Vagina (tissue), 2 donors: ENCODE measurements at places on chromosomes 1 and 21.

DNA sequence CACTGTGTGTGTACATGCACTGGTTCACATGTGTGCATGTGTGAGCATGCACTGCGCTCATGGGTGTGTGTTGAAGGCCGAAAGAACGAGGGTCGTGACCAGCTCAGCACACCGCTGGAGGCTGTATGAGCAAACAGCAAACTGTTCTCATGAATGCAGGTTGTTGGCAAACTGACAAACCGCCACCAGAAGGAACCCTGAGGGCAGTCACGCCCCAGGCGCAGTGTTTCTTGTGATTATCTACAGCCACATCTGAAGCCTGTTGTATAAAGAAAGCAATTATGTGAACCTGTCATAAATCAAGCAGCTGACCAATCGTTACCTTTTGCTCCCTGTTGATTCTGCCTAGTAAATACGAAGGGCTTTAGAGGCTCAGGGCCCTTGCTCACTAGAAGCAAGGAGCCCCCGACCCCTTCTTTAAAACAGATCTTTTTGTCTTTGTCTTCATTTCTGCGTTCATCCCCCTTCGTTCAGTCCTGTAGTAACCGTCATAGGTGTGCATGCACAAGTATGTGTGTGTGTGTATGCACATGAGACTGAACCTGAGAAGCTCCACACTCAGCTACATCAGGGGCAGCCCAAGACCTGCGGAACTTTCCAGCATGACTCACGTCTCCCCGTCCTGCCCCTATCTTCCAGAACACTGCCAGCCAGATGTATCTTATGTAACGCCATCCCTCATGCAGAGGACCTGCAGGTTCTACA is 16.8 kb upstream of the RIPK4 start:
- DNase-seq = no peak

- no peak for DNase-seq
These were observed 287.2 kb downstream of the LMO4 start for GRCh38 chr1:87615901-87616300.

DNA sequence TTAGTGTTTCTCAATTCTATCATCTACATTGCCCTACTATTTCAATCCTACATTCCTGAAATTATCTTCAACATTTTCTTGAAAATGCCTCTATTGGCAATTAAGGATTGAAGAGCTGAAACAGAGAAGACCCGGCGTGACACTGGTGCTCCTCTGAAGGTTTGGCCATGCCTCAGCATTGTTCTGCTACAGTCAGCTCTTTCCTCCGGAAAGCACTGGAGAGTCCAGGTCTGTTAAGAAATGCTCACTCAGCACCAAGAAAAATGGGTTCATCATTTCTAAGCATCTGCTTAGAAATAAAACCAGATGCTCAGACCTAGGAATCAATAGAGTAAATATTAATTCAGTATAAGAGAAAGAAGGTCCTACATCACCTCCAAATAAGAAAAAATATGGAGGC is 58.8 kb downstream of the WARS2 start:
- DNase-seq = no peak

DNA sequence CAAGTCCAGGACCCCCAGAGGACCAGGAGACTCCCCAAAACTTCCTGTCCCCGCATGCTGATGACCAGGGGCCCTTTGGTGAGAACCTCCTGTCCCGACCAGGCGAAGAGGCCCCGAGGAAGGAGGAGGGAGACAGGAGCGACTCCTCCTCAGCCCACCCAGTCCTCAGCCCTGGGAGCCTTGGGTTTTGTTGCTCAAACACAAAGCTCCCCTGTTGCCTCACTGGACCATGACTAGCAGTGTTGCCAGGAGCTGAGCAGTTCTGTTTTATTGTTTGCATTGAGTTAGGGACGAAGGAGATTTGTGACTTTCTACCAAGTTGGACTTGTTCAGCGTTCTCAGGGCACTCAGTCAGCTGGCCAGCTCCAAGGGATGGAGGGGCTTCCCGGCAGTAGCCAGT is 10.0 kb downstream of the UMODL1 start:
- no peak for DNase-seq

GRCh38 chr1:34073028-34073695 is 91.9 kb downstream of the CSMD2 start:
- DNase-seq = no peak

DNA sequence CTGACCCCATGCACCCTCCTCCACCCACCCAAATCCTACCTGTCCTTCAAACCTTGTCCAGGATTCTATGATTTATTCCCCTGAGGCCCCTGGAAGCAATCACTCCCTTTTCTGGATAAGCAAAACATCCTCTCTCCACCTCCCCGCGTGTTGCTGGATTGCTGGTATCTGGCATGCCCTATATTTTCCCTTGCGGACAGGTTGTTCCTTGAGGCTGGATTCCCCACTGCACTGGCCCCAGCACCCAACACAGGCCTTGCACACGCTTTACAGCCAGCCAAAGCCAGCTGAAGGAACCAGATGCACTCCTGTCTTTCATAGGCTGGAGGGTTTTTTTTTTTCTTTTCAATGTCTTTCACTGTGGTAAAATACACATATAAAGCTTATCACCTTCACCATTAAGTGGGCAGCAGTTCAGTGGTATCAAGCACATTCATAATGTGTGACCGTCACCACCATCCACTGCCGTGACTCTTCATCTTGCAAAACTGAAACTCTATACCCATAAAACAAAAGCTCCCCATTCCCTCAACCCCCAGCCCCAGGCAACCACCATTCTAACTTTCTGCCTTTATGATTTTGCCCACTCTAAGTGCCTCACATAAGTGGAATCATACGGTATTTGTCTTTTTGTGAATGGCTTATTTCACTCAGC is 50.9 kb downstream of the TOR1AIP2 start:
- DNase-seq = no peak

DNA sequence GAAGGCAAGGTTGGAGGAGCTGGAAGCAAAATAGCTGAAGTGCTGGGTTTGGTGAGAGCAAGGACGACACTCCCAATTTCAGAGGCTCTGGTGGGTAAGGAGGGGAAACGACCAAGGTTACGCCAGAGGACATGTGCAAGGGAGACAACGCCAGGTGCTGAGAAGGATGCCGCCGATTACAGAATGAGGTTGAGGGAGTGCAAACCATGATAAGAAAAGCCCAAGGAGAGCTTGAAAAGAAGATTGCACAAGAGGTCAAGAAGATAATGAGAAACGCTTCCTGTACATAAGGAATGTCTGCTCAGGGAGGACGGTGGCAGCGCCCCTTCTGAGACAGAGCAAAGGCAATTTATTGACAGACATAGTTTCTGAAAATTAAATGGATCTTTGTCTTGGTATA is 382.0 kb upstream of the PROX1 start:
- DNase-seq = no peak

DNA sequence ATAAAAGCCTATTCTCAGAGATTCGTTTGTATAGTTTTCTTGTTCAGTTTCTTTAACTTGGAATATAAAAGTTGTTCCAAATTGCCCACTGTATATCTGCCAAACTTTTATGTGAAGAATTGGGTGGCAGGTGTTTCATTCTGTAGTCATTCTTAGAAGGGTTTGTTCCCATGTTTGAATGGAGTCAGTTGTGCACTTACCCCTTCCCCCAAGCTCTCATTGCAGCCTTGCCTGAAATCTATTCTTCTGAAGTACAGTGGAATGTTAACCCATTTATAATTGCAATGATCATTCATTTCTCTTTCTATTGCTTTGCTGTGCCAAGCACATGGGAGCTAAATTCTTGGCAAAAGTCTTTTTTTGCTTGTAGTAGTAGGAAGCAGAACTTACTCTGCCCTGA is 375.3 kb upstream of the C1orf87 start:
- DNase-seq = no peak

- no peak for DNase-seq
These were observed 7.1 kb downstream of the DHRS3 start for GRCh38 chr1:12610941-12611340.

- DNase-seq = peak; percentile 81
These were observed 133.8 kb upstream of the EDN2 start for GRCh38 chr1:41618066-41618825.

DNA sequence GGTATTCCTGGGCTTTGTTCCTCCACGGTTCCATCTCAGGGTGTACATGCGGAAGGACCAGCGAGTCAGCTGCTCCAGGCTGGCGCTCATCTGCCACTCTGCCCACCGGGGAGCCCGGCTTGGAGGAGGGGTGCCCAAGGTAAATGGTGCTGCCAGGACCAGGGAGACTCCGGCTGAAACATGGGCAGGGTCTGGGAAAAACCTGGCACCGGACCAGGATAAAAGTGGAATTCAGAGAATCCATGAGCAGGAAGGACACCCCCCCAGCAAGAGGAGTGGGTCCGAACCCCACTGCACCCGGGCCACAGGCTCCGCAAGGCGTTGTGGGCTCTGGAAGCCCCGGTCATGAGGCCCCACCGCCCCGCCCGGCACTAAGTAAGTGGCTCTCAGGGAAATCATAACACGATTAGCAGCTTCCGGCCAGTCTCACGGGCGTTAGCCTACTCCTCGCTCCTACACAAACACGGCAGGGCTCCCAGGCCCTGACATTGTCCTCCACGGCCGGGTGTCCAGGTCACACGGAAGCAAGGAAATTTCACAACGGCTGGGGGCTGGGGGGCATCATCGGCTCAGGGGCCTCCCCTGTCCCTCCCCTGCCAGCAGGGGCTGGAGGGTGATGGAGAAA is 21.1 kb downstream of the MEGF6 start:
- DNase-seq = no peak

GRCh38 chr21:28832013-28832714 is 160.5 kb downstream of the LTN1 start:
- no peak for DNase-seq

- DNase-seq = no peak
These were observed 18.8 kb downstream of the KYAT3 start for GRCh38 chr1:88973520-88974137.

DNA sequence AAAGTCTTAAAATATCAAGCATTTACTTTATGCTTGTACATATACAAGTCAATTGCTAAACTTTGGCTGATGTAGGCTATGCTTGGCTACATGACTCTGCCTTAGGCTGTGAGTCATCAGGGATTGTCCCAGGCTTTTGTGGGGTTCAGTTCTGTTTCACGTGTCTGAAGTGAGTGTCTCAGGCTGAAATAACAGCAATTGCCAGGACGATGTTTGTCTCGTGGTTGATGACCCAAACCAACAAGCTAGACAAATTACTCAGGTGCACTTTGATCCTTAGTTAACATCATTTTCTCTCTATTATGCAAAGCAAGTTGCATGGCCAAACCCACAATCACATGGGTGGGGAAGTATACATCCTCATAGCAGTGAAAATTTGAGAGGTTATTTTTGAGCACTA is 410.1 kb downstream of the BRINP3 start:
- DNase-seq = no peak

- no peak for DNase-seq
These were observed 7.5 kb upstream of the USH2A start for GRCh38 chr1:216430744-216431143.

DNA sequence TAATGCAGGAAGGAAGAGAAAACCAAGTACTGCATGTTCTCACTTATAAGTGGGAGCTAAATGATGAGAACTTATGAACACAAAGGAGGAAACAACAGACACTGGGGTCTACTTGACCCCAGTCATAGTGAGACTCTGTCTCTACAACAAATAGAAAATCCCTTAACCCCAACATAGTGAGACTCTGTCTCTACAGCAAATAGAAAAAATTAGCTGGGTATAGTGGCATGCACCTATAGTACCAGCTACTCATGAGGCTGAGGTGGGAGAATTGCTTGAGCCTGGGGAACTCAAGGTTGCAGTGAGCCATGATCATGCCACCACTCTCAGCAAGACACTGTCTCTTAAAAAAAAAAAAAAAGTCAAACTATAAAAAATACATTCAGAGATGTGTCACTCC is 42.7 kb downstream of the GIPC2 start:
- DNase-seq = no peak

DNA sequence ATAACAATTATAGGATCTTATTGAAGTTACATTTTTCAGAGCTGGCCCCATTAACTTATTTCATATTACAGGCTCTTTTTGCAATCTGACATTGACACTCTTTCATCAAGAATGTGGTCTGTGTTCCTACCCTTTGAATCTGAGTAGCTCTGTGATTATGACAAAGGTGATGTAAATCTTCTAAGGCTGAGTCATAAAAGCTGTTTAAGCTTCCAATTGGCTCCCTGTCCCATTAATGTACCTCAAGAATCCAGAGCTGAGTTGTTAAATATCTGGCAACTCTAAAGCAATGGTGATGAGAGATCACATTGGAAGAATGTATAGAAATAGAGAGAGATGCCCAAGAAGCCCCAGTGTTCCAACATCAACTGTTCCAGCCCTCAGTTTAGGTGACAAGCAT is 178.5 kb upstream of the DEPDC1 start:
- no peak for DNase-seq

GRCh38 chr1:236111527-236112331 is 30.6 kb upstream of the GPR137B start:
- no peak for DNase-seq

GRCh38 chr1:110007046-110007830 is 22.7 kb downstream of the AHCYL1 start:
- no peak for DNase-seq

- DNase-seq = peak; percentile 96
These were observed 1.2 kb downstream of the S100A10 start for GRCh38 chr1:151992303-151993083.

DNA sequence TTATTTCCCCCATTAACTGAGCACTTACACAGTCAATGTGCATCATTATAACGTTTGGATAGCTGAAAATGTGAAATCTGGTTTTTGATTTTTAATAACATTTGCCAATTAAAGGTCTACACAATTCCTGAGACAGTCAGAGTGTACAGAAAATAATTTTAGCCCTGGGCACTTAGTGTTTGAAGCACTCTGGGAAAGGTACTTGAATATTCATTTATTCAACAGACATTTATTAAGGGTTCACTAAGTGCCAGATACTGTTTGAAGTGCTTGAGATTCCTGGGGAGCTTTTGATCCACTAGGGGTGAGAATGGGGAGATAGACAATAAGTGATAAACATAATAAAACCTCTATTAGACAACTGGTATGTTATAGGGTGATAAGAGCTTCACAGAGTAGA is 141.8 kb downstream of the DISC1 start:
- no peak for DNase-seq

GRCh38 chr1:82836973-82837680 is 1036.4 kb downstream of the ADGRL2 start:
- no peak for DNase-seq

DNA sequence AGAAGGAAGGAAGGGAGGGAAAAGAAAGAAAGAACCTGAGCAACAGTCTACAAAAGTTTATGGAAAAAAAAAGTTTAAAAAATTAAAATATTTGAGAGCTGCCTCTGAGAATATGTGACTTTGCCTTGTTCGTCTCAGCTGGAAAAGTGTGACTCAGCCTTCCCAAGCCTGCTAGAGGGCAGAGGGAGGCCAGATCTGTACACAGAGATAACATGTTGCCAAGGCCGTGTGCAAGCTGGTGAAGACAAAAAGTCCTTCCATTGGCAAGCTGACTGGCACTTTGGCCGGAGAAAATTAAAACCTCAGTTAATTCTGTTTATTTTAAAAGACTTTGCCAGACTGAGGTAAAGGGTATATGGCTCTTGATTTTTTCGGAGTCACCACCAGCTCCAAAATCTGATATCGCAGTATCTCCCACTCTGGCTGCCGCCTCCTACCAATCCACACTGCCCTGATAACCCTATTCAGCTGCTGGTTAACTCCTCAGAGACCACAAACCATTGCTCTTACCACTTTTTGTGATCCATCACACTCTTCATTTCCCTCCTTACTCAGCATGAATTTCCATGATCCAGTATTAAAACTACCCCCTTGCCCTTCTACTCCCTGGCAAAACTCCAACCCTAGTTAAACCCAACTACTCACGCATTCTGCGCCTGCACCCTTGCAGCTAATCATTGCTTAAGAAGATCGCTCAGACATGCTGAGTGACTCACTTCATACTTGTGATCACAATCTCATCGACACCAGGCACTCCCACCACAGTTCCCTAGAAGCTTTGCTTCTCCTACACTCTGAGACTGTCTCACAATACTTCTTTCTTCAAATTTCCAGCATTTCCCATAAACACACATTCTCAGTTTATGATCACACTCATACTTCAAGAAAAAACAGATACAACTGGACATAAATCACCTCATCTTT is 5.7 kb upstream of the PPP1R15B start:
- no peak for DNase-seq
